ENCODE measurements at places on chromosomes 4 and X. TPM values are rescaled to one million over a fixed set of nuclear protein-coding genes. Genes with fewer than 3 reads are reported as not detected.

Gene EFNB1
- polyA plus RNA-seq = 5.3 TPM

Gene CT45A2
- polyA plus RNA-seq = not detected

Gene RTL5
- 1.5 TPM for polyA plus RNA-seq

Gene KDR
- 0.10 TPM for polyA plus RNA-seq

Gene CABS1
- polyA plus RNA-seq = not detected

DNA sequence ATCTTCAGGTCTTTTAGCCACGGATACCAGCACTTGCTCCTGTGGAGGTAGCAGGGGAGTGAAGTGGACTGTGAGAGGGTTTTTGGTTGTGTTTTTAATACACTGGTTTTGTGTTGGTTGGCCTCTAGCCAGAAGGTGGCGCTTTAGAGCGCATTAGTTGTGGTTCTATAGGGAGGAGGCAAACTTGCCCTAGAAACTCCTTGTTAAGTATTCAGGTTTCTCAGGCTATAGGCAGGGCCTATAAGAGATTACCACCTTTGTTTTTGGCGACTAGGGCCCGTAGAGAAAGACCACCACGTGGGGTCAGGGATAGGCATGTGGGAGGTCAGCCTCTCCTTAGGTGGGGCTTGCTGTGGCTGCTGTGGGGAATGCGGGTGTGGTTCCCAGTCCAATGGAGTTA, 221.6 kb upstream of the SPANXN4 start:
- no peaks in the 10 kb centered on the region for H3K36me3 ChIP-seq
- H3K4me3 ChIP-seq = no peak overlapping the region
- H3K27me3 ChIP-seq = no peaks in the 10 kb centered on the region
- no peak overlapping the region for H3K27ac ChIP-seq
- DNase-seq = no peak
- H3K4me1 ChIP-seq = no peaks in the 10 kb centered on the region

DNA sequence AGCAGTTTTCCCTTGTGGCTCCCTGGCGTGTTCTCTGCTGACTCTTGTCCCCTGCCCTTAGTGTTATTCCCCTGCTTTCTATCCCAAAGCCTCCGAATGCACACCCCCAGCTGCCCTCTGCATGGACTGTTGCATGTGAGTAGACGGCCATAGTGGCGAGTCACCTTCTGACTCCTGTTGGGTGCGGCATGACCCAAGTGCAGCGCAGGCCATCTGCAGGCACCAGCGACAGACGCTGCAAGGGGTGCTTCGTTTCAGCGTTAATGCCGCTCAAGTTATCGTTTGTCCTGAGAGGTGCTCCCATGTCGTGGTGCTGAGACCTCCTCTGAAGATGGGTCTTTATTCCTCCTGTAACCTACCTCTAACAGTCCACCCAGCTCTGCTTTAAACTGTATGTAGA, 57.7 kb downstream of the NOP14 start:
- no peak overlapping the region for H3K4me3 ChIP-seq
- peaks cover 51% of the 10 kb centered on the region for H3K36me3 ChIP-seq
- H3K4me1 ChIP-seq = no peaks in the 10 kb centered on the region
- H3K27ac ChIP-seq = no peak overlapping the region

DNA sequence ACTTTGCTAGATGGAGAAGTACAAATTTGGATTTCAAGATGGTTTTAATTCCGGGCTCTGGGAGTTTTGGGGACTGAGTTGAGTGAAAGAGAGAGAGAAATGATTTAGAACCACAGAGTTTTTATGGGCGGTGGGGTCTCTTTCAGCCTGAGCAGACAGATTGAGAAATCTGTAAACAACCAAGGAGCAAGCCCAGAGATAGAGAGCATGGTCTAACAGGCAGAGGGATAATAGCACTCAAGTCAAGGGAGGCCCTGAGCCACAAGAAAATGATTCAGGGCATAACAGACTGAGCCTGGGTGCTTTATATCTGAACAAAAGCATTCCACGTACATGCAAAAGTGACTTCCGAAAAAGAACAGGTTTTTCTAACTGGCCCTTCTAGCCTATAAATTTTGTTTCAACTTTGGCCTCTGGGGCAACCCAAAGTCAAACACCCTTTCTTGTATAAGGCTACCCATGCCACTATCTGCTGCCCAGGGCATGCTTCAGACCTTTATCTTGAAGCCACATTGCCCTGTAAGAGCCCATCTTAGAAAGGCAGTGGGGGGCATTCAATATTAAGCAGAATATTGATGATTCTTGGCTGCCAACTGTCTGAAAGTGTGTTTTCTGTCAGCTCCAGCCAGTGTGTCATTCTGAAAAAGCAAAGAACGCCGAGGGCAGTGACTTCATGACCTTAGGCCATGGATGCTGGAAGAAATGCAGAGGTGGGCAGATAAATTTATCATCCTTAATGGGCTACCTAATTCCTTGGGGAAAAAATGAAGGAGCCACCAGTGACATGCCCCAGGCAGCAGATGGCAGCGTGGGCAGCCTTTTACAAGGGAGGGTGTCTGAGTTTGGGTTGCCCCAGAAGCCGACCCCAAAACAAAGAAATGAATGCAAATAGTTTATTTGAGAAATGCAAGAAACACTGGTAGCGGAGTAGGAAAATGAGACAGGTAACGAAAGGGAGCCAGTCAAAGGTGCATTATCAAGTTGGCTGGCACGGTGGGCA, 637.6 kb downstream of the MID1IP1 start:
- no peak overlapping the region for H3K4me3 ChIP-seq
- no peaks in the 10 kb centered on the region for H3K36me3 ChIP-seq
- no peaks in the 10 kb centered on the region for H3K4me1 ChIP-seq
- DNase-seq = no peak

GRCh38 chr4:83922402-83922801, 386.5 kb downstream of the GPAT3 start:
- H3K27ac ChIP-seq = no peak overlapping the region
- no peaks in the 10 kb centered on the region for H3K36me3 ChIP-seq
- H3K4me3 ChIP-seq = no peak overlapping the region
- DNase-seq = no peak

DNA sequence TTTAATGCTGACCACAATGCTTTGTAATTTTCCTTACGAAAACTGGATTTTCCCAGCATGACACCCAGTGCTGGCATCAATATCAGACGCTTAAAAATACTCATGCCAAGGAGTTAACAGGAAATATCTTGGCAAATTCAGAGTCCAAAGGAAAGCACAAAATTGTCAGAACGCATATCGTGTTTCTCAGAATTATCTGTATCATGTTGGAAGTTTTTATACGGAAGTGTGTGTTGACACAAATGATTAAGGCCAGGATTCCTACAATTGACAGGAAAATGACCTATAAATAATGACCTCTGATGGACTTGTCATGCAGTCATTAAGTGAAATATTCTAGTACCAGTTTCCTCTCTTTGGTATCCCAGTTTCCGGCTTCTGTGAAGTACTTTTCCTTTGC, 132.1 kb upstream of the TLL1 start:
- no peaks in the 10 kb centered on the region for H3K36me3 ChIP-seq
- no peaks in the 10 kb centered on the region for H3K27me3 ChIP-seq
- H3K27ac ChIP-seq = no peak overlapping the region
- no peak for DNase-seq
- no peak overlapping the region for H3K4me3 ChIP-seq

- peak; percentile 74 for DNase-seq
- no peaks in the 10 kb centered on the region for H3K36me3 ChIP-seq
- no peaks in the 10 kb centered on the region for H3K4me1 ChIP-seq
- H3K27me3 ChIP-seq = no peaks in the 10 kb centered on the region
Measured at GRCh38 chrX:40402831-40403533, 177.8 kb upstream of the ATP6AP2 start.

DNA sequence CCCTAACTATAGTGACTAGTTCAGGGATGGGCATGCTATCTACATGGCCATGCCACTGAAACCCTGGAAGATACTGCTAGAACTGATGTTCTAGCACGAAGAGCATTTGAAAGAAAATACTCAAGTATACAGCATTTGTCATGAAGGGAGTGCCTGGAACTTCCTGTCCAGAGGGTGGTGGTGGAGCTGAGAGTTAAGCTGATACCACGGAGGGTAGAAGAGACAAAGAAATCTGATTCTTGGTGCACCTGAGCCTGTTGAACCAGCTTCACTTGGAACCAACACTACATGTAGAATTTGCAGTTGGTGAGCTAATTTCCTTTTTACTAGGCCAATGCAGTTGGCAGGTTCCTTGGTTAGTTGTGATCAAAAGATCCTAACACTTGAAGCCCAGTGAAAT, 116.4 kb downstream of the CCNG2 start:
- no peaks in the 10 kb centered on the region for H3K4me1 ChIP-seq
- no peak overlapping the region for H3K4me3 ChIP-seq
- H3K27me3 ChIP-seq = peaks cover 24% of the 10 kb centered on the region
- H3K27ac ChIP-seq = no peak overlapping the region
- H3K36me3 ChIP-seq = no peaks in the 10 kb centered on the region

DNA sequence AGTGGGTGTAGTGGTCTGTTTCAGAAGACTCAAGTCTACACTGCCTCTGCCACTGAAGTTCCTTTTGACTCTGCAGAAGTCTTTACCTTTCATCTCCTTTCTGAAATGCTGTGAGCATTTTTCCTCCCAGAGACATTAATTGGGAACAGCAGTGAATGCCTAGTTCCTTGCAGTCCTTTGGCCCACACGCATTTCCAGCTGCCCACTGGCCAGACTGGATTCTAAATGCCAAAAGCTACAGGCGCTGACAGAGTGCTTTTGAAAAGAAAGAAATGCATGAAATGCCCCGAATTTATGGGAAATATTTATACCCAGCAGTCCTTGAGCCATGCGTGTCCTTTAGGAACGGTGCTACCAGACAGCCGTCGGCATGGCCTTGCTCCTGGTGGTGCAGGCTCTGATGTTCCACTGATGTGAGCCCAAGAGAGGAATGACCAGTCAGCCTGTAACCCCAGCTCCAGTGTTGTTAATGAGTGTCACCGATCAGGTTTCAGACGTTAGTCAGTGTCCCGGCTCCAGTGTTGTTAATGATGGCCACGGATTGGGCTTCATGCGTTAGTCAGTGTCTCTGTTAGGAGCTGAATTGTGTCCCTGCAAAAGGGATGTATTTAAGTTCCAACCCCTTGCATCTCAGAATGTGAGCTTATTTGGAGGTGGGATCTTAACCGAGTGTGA, 132.6 kb downstream of the TBL1X start:
- no peak overlapping the region for H3K4me3 ChIP-seq
- DNase-seq = peak; percentile 73
- H3K27me3 ChIP-seq = no peaks in the 10 kb centered on the region
- H3K4me1 ChIP-seq = peaks cover 20% of the 10 kb centered on the region

DNA sequence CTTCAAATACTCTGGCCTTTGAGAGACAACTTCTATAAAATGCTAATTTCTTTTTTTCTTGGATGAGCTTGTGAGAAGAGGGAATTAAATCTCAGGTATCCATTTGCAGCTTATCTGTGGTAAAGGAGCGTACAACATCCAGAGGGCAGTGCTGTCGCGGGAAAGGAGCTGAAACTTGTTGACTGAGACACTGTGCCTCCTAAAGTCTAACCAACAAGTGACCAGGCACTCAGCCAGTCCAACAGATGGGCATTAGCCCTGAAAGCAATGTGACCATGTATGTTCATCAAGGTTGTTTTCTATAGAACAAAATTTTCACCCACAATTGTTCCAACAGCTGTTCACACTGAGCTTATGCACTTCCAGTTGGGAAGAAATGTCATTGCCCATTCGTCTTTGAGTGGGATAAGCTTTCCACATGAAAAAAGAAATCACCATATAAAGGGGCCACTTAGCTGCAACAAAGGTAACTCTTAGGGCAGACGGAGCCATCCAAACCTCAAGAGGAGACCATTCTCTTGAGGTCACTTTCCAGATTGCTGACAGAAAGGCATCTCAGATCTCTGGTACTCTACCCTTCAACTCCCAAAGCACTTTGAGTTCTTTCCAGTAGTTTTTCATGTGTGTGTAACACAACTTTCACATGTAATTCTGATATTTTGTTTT, 244.8 kb upstream of the NEIL3 start:
- H3K27ac ChIP-seq = no peak overlapping the region
- no peaks in the 10 kb centered on the region for H3K4me1 ChIP-seq
- no peak for DNase-seq
- H3K27me3 ChIP-seq = no peaks in the 10 kb centered on the region
- no peak overlapping the region for H3K4me3 ChIP-seq

- no peaks in the 10 kb centered on the region for H3K4me1 ChIP-seq
- no peaks in the 10 kb centered on the region for H3K36me3 ChIP-seq
- no peak overlapping the region for H3K27ac ChIP-seq
- peak; percentile 46 for DNase-seq
Measured at GRCh38 chrX:9182041-9182440, 148.1 kb upstream of the FAM9B start.

GRCh38 chrX:103101299-103102042, 8.5 kb upstream of the NXF3 start:
- no peaks in the 10 kb centered on the region for H3K4me1 ChIP-seq
- no peak overlapping the region for H3K4me3 ChIP-seq
- DNase-seq = no peak
- no peaks in the 10 kb centered on the region for H3K36me3 ChIP-seq
- H3K27ac ChIP-seq = no peak overlapping the region

- peaks cover 5% of the 10 kb centered on the region for H3K36me3 ChIP-seq
- H3K4me3 ChIP-seq = peak overlapping the region; percentile 33
- H3K4me1 ChIP-seq = peaks cover 54% of the 10 kb centered on the region
Measured at GRCh38 chr4:7890635-7891393, 48.8 kb downstream of the AFAP1 start.

- no peaks in the 10 kb centered on the region for H3K27me3 ChIP-seq
- peaks cover 22% of the 10 kb centered on the region for H3K36me3 ChIP-seq
- peak overlapping the region; percentile 84 for H3K27ac ChIP-seq
- peaks cover 32% of the 10 kb centered on the region for H3K4me1 ChIP-seq
- peak overlapping the region; percentile 55 for H3K4me3 ChIP-seq
Measured at GRCh38 chr4:55864577-55865223, 11.3 kb downstream of the EXOC1 start.

DNA sequence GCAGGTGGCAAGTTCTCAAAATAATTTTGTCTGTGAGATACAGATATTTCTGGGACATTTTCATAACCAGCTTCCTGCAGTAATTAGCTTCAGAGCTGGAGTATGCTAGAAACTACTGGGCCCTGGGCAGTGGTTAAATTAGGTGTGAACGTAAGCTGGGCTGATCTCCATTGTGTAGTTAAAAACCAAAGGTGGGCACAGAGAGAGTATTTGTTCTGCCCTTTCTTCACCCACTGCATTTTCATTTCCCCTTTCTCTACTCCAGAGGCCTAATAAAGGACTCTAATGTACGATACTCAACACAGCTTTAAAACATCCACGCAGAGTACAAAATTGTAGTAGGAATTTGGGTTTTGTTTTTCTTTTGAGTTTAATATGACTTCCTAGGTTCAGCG, 252.7 kb downstream of the SPRY1 start:
- no peaks in the 10 kb centered on the region for H3K36me3 ChIP-seq
- H3K4me1 ChIP-seq = peaks cover 17% of the 10 kb centered on the region
- peak overlapping the region; percentile 11 for H3K4me3 ChIP-seq
- no peak for DNase-seq
- no peaks in the 10 kb centered on the region for H3K27me3 ChIP-seq
- H3K27ac ChIP-seq = peak overlapping the region; percentile 47

DNA sequence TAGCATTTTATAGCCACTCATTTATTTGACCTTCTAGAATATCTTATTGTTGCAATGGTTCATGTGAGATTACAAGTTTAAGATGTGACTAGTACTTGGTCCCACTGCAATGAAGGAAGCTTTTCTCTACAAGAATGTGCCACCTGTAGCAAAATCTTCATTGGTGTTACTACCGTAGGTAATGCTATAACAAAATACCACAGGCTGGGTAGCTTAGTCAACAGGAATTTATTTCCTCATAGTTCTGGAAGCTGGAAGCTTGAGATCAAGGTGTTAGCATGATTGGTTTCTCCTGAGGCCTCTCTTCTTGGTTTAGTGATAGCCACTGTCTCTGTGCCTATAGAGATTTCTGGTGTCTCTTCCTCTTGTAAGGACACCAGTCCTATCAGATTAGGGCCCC, 441.0 kb downstream of the GPM6A start:
- DNase-seq = no peak
- H3K27me3 ChIP-seq = no peaks in the 10 kb centered on the region
- H3K4me1 ChIP-seq = no peaks in the 10 kb centered on the region
- no peaks in the 10 kb centered on the region for H3K36me3 ChIP-seq
- no peak overlapping the region for H3K27ac ChIP-seq
- H3K4me3 ChIP-seq = no peak overlapping the region

All from GM23248 (cell line).